NCI-H226 (cell line): ENCODE measurements at places on chromosomes 13 and 19.

- DNase-seq = no peak
Measured at GRCh38 chr13:47794963-47795362, 206.1 kb downstream of the SUCLA2 start.

- DNase-seq = no peak
Measured at GRCh38 chr13:44169018-44169911, 204.4 kb upstream of the SERP2 start.

- DNase-seq = no peak
Measured at GRCh38 chr19:15995536-15995935, 46.7 kb downstream of the OR10H4 start.

GRCh38 chr13:57056601-57057180 is 84.0 kb upstream of the PRR20A start:
- no peak for DNase-seq

DNA sequence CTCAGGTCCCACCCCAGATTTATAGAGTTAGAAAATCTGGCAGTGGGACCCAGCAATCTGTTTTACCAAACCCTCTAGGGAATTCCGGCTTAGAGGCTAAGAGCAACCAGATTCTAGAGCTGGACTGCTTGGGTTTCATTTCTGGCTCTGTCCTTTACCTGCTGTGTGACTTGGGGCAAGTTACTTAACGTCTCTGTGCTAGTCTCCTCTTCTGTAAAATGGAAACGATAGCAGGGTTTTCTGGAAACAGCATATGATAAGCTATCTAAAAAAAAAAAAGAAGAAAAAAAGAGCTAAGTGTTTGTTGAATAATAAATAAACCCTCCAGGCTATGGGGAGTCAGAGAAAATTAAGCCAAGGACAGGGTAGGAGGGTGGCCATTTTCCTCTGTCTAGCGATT is 11.6 kb upstream of the CACNG7 start:
- no peak for DNase-seq

DNA sequence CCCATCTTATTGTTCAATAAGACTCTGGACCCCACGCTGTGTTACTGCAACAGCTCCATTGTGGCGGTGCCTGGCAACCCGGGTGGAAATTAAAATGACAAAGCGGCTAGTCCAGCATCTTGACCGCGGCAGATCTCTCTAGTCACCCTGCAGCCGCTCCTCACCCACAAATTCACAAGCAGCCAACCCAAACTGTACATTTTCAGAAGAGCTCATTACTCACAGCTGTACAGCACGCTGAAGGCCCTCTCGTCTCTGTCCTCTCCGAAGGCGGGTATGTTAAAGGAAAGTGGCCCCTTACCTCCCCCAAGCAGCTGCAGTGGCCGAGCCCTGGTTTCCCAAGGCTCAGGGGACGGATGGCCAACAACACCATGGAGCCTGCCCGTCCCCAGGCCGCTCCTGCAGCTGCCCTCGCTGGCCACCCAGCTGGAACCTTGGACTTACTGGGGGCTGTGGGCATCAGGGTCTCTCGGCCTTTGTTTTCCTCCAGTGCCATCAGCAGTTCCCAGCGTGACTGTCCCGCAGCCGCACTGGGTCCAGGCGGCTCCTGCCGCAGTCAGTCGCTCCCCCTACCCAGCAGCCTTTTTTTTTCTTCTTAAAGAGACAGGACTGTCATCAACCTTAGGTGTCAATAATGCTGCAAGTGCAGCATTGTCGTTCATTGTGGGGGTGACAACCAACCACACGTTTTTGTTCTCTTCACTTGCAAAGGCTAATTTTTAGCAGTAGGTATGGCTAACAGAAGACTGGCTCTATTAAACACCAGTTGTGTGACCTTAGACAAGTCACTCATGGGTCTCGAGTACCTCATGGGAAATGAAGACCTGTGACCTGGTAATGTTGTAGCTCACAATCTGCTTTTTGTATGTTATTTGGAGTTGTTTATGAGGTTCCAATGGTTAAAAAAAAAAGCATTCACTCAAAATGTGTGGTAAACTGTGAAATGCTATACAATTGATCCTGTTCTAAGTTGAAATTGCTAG is at the start of gene SACS:
Gene SACS, minus strand, starts transcription at position 532 of the 983 bp plus-strand sequence. CDS start 22,463 bp downstream, outside the sequence.
- no peak for DNase-seq

GRCh38 chr19:49700563-49700962 is 9.6 kb downstream of the CPT1C start:
- DNase-seq = no peak
